ENCODE measurements at places on chromosomes 7 and 10.

- no peak for DNase-seq
Observed at GRCh38 chr10:120069700-120070099, 177.2 kb downstream of the SEC23IP start.

DNA sequence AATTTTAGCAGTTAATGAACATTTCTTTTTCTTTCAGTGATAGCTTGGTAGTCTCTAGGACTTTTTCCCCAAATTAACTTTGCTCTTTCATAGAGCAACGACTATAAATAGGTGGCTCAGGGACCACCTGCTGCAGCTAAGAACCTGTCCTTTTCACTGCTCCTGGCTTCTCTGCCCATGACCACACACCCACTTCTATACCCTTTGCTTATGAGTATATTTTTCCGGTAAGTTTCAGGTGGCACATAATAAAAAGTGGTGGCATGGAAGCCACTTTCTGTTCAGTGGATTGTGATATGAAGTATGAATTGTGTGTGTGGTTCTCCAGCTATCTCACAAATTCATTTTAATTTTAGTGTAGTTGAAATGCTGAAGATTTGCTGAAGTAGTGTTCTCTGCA lies 1.2 kb downstream of the ING3 start:
- DNase-seq = no peak

GRCh38 chr7:78794101-78794500 lies 659.4 kb downstream of the MAGI2 start:
- DNase-seq = no peak

- DNase-seq = no peak
Observed at GRCh38 chr10:132563485-132564248, 26.1 kb downstream of the INPP5A start.

DNA sequence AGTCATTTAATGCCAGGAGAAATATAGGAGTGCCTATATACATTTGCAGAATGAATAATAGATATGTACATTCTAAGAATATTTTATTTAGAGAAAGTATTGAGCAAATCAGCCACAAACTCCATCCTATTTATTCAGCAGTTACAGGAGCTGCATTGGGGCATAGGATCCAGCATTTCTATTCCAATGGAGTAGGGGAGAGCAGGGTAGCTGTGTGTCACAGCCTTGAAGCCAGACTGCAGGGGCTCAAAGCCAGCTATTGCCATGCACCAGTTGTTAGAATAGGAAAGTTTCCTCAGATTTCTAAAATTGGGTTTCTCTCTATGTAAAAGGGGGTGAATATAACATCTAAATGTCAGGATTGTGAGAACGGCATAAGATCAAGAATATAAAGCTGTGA lies 116.8 kb upstream of the MYO3A start:
- no peak for DNase-seq

GRCh38 chr10:27912231-27912630 lies 86.6 kb downstream of the ODAD2 start:
- no peak for DNase-seq
